ENCODE measurements at places on chromosomes 6 and 20.

DNA sequence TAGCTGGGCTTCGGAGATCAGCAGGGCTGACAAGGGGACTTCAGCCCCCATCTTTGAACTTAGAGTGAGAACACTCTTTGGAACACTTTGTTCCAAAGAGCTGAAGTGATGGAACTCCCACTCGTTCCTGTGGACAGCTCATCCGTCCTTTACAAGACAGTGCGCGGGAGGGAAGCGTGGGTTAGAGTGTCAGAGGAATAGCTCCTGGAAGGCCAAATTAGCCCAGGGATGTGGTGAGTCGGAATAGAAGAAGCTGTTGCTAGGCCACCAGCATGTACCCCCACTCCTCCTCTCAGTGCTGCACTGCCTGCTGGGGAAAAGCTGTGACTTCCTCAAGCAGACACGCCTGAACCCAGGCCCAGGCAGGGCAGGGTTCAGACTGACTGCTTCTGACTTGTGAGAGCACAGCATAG lies 1.7 kb downstream of the SDCBP2 start:
- peaks cover 13% of the 10 kb centered on the region for H3K36me3 ChIP-seq
- H3K27ac ChIP-seq, result no peak overlapping the region
- H3K4me3 ChIP-seq, result no peak overlapping the region
- H3K27me3 ChIP-seq, result no peaks in the 10 kb centered on the region
- peak; percentile 25 for DNase-seq

GRCh38 chr20:46696791-46697279 lies 7.6 kb upstream of the TP53RK start:
- no peak overlapping the region for H3K4me3 ChIP-seq
- H3K27me3 ChIP-seq, result no peaks in the 10 kb centered on the region
- H3K4me1 ChIP-seq, result no peaks in the 10 kb centered on the region
- H3K36me3 ChIP-seq, result no peaks in the 10 kb centered on the region
- DNase-seq, result no peak

GRCh38 chr6:157099912-157100593 lies 223.3 kb downstream of the TMEM242 start:
- DNase-seq, result no peak
- no peaks in the 10 kb centered on the region for H3K36me3 ChIP-seq
- no peak overlapping the region for H3K4me3 ChIP-seq
- H3K27ac ChIP-seq, result no peak overlapping the region
- no peaks in the 10 kb centered on the region for H3K27me3 ChIP-seq
- no peaks in the 10 kb centered on the region for H3K4me1 ChIP-seq

DNA sequence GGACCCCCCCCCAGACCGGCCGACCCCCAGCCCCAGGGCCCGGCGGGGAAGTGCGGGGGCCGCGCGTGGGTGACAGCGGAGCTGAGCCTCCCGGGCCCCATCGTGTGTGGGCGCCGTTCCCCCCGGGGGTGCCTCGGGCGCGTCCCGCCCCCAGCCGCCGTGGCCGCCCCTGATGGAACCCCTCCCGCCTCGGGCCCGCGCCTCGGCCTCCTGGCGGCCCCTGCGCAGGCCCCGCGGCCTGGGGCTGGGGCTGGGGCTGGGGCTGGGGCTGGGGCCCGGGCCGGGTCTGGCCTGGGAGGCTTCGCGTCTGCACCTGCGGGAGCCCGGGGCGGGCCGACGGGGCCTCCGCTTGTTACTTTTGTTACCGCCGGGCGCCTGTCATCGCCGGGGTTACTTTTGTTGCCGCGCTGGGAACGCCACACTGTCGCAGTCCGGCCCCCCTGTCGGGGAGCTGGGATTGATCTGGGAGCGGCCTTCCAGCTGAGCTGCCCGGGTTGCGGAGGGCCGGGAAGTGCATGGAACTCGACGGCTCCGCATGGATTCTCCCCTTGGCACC lies 598 bp downstream of the OGFR start:
- H3K36me3 ChIP-seq, result peaks cover 28% of the 10 kb centered on the region
- DNase-seq, result no peak
- no peaks in the 10 kb centered on the region for H3K4me1 ChIP-seq
- no peaks in the 10 kb centered on the region for H3K27me3 ChIP-seq
- peak overlapping the region; percentile 69 for H3K4me3 ChIP-seq

DNA sequence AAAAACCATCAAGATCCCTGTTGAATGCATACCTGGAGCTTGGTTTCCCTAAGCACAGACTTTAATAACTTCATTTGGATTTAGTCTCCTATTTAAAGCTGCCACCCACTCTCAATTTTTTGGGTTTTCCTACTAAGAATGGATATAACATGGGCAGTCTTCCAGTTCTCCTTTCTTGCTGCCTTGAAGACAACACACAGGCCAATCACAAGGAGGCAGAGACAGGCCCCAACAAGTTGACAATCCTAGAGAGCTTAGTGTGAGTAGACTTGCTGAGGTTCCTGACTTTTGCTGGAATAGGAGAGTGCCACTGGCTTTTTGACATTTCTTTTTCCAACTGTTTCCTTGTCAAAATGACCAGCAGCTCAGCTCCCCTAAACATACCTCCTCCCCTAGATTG lies 112.3 kb upstream of the ESR1 start:
- no peaks in the 10 kb centered on the region for H3K4me1 ChIP-seq
- no peak overlapping the region for H3K4me3 ChIP-seq
- no peak for DNase-seq

GRCh38 chr6:65816991-65817390 lies 110.0 kb upstream of the EYS start:
- H3K4me3 ChIP-seq, result no peak overlapping the region
- H3K4me1 ChIP-seq, result no peaks in the 10 kb centered on the region

DNA sequence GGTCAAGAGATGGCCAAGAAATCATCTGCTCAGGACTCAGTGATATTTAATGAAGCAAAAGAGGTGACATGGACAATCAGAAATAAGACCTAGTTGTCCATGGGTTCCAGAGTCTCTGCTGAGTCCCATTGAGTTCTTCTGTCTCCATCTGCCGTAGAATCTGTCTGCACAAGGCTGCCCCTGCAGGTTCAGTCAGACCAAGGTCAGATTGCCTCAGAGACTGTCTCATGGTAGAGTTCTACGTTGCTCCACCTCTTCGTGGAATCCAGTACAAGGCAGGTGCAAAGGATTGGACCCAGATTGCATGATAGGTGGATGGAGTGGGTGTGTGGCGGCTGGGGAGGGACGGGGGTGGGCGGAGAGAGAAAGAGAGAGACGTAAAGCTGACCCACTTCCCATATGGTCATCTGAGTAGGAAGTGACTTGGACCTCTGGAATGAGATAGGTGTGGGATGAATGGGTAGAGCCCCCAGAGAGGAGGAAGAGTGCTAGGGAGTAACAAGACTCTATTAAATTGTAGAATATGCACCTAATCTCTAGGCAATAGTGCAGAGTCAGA lies 75.3 kb downstream of the SOBP start:
- no peak for DNase-seq
- H3K36me3 ChIP-seq, result no peaks in the 10 kb centered on the region
- no peaks in the 10 kb centered on the region for H3K27me3 ChIP-seq
- no peak overlapping the region for H3K27ac ChIP-seq
- no peak overlapping the region for H3K4me3 ChIP-seq

DNA sequence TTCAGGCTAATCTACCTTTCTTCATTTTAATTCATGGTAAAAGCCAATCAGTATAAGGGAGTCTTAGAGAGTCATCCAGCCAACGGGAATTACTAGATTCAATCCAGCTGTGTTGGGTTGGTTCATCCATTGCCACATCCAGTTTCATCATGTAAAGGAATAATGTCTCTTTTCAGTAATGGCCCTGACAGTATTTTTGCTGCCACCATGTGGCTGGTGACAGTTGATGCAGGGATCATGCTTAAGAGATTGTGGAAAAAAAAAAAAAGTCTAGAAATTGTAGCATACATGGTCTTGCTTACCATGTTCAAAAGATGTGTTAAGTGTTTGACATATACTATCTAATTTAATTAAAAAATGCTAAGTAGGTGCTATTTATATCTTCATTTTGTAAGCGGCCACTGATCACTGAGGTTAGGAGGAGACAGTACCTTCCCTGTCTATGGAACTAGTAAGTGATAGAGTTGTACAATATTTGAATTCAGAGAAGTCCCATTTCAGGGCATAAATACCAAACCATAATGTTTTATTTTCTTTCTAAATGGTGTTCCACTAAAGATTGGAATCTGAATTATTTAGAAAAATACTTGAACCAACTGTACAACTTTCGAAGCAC lies 135.9 kb downstream of the KHDRBS2 start:
- H3K4me3 ChIP-seq, result no peak overlapping the region
- no peaks in the 10 kb centered on the region for H3K4me1 ChIP-seq
- H3K27me3 ChIP-seq, result no peaks in the 10 kb centered on the region
- peak; percentile 30 for DNase-seq
- no peak overlapping the region for H3K27ac ChIP-seq

- H3K4me3 ChIP-seq, result no peak overlapping the region
- no peaks in the 10 kb centered on the region for H3K27me3 ChIP-seq
- no peaks in the 10 kb centered on the region for H3K36me3 ChIP-seq
- no peaks in the 10 kb centered on the region for H3K4me1 ChIP-seq
These were observed 98.3 kb downstream of the ELOVL5 start for GRCh38 chr6:53250176-53251032.

DNA sequence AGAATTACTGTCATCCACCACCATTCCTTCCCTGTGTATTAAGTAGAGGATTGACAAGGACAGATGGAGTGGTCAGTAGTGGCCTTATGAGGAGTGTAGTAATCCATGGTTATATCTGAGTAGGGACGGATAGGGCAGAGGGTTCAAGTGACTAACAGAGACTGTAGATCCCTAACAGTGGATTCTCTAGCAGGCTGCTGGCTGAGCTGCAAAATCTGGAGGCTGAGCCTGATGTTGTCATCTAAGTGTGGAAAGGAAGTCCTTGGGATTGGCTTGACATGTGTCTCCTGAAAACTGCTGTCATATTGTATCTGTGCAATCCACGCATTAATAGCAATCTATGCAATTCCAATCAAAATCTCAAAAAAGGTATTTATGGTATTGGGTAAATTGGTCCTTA lies 94.2 kb downstream of the WASF1 start:
- no peaks in the 10 kb centered on the region for H3K27me3 ChIP-seq
- no peak for DNase-seq
- H3K36me3 ChIP-seq, result no peaks in the 10 kb centered on the region
- H3K27ac ChIP-seq, result no peak overlapping the region
- H3K4me1 ChIP-seq, result no peaks in the 10 kb centered on the region
